ENCODE measurements at places on chromosomes 11 and 22.

DNA sequence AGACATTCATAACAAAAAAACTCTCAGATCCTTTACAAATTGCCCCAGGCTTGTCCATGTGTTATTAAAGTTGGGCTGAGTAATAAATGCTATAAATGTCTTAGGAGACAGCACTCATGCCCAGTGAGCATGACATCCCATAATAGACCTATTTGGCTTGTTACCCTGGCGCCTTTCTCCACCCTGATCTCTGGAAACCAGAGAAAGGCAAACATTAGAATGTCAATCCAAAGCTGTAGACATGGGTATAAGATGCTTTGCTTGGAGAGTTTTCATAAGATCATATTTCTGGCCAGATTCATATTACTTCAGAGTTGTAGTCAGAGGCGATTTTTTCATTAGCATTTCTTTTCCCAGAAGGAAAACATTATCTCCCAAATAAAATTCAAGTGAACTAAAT, 161.3 kb upstream of the UBASH3B start:
- DNase-seq = no peak

DNA sequence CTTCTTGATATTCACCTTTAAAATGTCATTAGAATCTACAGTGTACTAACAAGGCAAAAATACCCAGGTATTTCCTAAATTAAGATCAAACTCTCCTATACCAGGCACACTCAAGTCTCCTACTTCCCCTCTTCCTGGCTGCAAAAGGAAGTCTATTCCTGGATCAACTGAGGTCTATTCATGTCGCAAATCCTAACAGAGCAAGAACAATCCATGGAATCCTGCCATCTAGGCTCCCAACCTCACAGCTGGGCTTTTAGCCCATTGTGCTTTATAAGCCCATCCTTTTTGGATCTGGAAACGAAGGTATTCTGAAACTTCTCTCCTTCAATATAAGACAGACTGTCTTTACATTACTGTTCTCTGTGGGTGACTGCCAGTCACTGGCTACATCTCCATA, 161.8 kb downstream of the SOX6 start:
- no peak for DNase-seq

- no peak for DNase-seq
Measured at GRCh38 chr22:31843526-31843925, 89.7 kb downstream of the DEPDC5 start.

- no peak for DNase-seq
Measured at GRCh38 chr11:46617972-46618314, 590 bp downstream of the ATG13 start.

- no peak for DNase-seq
Measured at GRCh38 chr11:65504674-65505465, 6.0 kb downstream of the MALAT1 start.

GRCh38 chr11:133928628-133929059, 28.1 kb downstream of the IGSF9B start:
- peak; percentile 32 for DNase-seq
